ENCODE measurements at places on chromosomes 5 and 9.
A peak's percentile ranks its signal among the peaks of the same experiment; 100 is the strongest.

DNA sequence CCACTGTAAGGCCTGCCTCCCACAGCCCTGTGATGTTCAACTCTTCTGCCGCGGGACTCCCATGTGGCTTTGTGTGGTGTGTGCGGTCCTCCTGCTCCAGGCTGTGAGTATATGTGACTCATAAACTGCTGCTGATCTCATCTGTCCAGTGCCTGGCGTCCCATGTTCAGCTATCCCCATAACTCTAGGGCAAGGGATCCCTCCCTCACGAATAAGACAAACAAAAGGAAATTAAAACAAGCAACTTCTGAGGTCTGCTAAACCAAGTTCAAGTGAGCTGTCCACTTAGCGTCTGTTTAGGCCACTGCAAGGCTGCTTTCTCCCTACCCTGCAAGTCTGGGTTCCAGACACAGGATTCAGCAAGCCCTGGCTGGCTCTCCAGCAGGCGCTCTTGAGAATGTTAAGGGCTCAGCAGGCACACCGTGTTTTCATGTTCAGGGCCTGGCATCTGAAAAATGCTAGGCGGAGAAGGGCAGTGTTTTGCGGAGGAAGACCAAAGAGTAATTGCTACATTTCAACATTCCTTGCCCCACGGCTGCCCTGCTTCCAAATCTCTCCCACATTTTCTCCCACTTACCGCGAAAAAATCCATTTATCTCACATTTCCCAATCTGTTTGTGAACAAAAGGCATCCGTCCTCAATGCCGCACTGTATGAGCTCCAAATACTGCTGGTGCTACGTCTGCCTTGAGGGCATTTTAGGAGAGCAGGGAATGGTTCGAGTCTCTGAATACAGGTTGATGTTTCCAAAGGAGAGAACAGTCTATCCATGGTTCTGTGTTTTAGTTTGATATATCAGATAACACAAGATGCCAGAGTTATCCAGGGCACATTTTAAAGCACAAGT lies 280.2 kb downstream of the SEMA5A start:
- no peak for DNase-seq

GRCh38 chr5:151092762-151093161 lies 11.9 kb upstream of the TNIP1 start:
- DNase-seq: no peak

DNA sequence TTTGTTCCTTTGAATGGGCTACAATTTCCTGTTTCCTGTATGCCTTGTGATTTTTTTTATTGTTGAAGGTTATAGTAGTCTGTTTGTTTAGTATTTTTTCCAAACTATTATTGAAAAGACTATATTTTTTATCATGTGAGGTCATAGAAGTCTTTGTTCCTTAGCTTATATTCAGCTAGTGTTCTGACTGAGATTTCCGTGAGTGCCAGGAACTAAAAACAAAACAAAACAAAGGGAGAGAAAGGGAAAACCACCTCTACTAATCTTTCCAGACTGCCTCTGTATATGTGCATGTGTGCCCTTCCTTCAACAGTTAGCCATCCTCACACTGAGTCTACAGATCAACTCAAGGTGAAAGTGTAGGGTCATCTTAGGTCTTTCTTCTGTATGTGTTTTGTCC lies 79.0 kb downstream of the OSTF1 start:
- no peak for DNase-seq

DNA sequence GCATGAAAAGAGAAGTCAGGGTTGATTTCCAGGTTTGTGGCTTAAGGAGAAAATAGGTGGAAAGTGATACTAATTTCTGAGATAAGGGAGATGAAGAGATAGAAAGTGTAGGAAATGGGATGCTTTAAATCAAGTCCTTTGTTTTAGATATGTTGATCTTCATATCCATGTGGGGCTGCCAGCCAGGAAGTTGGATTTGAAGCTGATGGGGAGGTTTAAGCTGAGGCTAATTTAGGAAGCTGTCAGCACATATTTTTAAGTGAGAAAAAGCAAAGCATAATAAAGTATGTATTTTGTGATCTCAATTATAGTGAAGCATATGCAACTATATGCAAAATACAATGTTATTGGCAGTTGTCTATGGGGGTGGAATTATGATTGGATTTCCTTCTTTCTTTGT lies 428.4 kb downstream of the CSNK1G3 start:
- DNase-seq: no peak

GRCh38 chr9:111630964-111631213 lies 245 bp upstream of the DNAJC25 start:
- no peak for DNase-seq

DNA sequence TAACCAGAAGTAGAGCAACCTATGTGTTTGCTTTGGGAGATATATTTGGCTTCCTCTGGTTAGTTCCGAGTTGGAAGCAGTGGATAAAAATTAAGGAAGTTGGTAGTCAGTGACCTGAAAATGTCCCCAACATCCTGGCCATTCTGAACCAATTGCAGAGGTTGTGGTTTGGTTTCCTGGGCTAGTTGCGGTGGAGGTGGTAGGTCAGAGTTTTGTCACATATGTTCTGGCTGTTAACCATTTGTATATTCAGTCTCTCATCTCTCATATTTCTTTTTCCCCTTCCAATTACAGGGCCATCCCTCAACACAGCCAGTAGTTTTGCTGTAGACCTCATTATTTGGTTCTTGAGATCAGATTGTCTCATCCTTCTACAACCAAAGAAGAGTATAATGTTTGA lies 1026.9 kb downstream of the PTPRD start:
- no peak for DNase-seq

DNA sequence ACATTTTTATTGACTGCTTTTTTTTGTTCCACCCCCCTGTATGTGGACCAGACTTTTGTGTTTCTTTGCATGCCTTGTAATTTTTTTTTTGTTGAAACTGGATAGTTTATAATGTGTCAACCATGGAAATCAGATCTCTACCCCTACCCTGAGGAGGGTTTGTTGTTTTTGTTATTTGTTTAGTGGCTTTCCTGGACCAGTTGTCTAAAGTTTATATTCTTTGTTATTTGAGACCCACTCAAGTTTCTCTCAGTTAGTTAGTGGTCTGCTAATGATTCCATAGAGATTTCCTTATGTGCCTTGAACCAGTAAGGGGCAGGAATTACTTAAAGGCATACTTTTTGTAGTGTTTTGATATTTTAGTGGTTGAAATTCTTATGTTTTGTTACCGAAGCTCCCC lies 41.1 kb downstream of the GCNT1 start:
- no peak for DNase-seq

- DNase-seq: peak; percentile 58
These were observed 7.9 kb upstream of the IER5L start for GRCh38 chr9:129185991-129186390.

GRCh38 chr9:125372441-125373226 lies 111.0 kb downstream of the GAPVD1 start:
- no peak for DNase-seq

DNA sequence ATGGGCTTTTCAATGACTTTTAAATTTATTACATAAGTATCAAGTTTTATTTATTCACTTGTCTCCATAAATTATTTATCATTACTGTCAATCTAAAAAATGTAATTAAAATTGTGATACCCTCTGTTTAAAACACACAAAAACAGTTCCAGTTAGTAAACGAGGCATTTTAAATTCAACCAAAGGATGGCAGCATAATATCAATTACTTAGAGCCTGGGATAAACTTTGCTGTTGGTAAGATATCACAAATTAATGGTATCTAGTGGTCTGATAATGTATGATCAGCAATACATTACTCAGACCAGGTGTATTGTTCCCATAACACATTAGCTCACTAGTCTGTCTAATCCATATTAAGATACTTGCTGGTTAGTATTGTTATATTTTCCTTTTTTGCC lies 9.6 kb upstream of the IFNE start:
- DNase-seq: no peak

DNA sequence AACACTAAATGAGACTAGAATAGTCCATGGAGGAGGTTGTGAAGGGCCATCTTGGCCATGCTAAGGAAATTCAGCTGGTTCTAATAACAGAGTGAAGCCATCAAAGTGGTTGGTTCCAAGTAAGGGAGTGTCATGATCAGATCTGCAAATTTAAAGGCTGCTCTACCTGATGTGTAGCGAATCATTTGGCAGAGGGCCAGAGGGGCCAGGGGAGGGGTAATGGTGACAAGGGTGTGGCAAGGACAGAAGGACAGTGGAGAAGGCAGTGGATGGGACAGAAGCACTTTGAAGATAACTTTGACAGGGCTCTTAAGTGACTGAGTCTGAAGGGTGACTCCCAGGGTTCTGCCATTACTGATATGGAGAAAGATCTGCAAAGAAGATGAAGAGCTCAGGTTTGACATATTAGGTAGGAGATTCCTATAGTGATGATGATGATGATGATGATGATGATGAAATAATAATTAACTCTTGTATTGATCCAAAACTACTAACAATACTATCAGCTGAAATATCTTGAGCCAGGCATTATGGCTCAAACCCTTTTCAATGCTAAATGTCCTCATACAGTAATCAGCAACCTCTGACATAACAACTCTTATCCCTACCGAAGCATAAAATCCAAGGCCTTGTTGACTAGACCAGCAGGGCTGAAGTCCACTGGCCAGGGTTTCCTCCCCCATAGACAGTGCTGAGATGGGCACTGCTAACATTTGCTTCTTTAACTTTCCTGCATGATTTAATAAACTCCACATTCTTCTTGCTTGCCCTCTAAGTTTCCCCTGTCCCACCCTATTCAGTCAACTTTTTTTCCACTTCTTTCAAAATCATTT lies 20.0 kb downstream of the KIAA1191 start:
- no peak for DNase-seq

DNA sequence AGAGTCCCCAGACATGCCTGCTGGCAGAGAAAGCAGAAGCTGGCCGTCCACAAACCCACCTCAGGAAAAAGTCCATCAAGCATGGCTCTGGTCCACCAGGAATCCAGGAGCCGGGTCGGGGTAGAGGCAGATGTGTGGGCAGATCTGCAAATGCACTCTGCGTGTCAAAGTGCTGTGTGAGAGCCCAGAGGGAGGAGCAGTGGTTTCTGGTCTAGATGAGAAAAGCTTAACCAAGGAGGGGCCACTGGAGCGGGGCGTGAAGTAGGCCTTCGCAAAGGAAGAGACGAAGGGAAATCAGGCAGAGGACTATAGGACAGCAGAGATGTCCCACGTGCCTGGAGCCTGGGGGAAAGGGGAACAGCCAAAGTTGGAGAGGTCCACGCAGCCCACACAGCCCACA lies 40.0 kb downstream of the TTLL11 start:
- no peak for DNase-seq

GRCh38 chr5:135737701-135738563 lies 96.5 kb upstream of the SLC25A48 start:
- DNase-seq: no peak

GRCh38 chr9:126203313-126203712 lies 123.3 kb upstream of the MVB12B start:
- no peak for DNase-seq

GRCh38 chr5:100464418-100464817 lies 70.8 kb upstream of the FAM174A start:
- DNase-seq: no peak

GRCh38 chr5:40873286-40873880 lies 32.2 kb downstream of the CARD6 start:
- no peak for DNase-seq

Measured in T-helper 2 cell treated with Interferon-gamma antibody and Interleukin-4, amounts not matched to agents 5 μg/mL and 100 μg/mL, for 36 hours (primary cell).